Stimulated activated CD8-positive, alpha-beta memory T cell treated with anti-CD3 and anti-CD28 coated beads, Interleukin-4, amount 100 ng/mL, for 1 hour (primary cell): ENCODE measurements at places on chromosomes 2 and 18.

DNA sequence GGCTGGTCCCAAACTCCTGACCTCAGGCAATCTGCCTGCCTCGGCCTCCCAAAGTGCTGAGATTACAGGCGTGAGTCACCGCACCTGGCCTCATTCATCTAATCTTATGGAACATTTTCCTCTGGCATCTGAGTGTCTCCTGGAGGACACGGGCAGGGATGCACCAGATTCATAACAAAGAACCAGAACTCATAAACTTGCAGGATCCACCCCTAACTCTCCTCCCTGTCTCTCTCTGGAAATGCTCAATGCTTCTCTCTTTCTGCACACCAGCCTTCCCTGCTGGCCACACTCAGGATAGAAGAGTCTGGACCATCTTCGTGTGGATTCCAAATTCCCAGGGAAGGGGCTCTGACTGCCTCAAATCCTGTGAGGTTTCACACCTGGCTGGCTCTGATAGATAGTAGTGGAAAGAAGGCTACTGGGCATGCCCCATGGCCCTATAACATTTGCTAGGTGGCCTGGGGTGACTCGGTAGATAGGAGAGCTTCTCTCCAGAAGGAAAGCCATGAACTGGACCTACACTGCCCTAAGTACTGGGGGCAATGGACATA, 483.2 kb upstream of the GYPC start:
- no peak for DNase-seq

- no peak for DNase-seq
Measured at GRCh38 chr2:157312866-157313486, 12.6 kb downstream of the ERMN start.

- no peak for DNase-seq
Measured at GRCh38 chr2:132517386-132517785, 100.8 kb downstream of the GPR39 start.

- no peak for DNase-seq
Measured at GRCh38 chr2:42978887-42979415, 186.6 kb upstream of the HAAO start.

DNA sequence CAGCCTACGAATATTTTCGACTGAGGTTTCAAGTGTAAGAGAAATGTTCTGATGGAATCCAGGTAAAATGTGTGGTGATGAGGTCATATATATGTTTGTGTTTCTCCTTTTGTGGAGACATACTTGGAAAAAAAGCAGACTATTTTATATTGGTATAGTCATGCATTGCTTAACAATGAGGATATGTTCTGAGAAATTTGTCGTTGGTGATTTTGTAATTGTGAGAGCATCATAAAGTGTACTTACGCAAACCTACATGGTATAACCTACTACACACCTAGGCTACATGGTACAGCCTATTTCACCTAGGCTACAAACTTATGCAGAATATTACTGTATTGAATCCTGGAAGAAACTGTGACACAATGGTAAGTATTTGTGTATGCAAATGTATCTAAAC, 1849.9 kb upstream of the CELF4 start:
- no peak for DNase-seq

GRCh38 chr2:174210862-174211261, 37.5 kb downstream of the OLA1 start:
- no peak for DNase-seq

- DNase-seq = no peak
Measured at GRCh38 chr2:238290091-238290509, 1.7 kb upstream of the PER2 start.

- DNase-seq = no peak
Measured at GRCh38 chr2:148561389-148561788, 83.2 kb upstream of the EPC2 start.

GRCh38 chr2:48707466-48707865, 48.1 kb downstream of the LHCGR start:
- DNase-seq = no peak

GRCh38 chr2:176100547-176101140, 1.0 kb downstream of the HOXD12 start:
- no peak for DNase-seq

GRCh38 chr18:21629089-21629832, 17.1 kb downstream of the SNRPD1 start:
- DNase-seq = no peak

DNA sequence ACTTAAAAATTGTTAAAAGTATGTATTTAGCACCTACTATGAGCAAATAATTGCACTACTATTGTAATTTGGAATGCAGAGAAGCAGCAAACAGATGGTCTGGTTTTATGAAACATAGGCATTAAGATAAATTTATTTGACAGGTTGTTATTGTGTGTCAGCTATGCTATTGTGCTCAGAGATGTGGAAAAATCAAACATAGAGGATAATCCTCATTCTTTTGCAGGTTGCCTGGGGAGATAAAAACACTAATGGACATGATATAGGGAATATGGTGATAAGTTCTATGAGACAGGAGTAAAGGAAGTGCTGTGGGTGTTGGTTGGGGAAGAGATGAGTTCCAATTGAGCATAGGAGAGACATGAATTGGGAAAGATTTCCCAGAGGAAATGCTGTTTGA, 71.3 kb downstream of the PPP1R1C start:
- DNase-seq = no peak

DNA sequence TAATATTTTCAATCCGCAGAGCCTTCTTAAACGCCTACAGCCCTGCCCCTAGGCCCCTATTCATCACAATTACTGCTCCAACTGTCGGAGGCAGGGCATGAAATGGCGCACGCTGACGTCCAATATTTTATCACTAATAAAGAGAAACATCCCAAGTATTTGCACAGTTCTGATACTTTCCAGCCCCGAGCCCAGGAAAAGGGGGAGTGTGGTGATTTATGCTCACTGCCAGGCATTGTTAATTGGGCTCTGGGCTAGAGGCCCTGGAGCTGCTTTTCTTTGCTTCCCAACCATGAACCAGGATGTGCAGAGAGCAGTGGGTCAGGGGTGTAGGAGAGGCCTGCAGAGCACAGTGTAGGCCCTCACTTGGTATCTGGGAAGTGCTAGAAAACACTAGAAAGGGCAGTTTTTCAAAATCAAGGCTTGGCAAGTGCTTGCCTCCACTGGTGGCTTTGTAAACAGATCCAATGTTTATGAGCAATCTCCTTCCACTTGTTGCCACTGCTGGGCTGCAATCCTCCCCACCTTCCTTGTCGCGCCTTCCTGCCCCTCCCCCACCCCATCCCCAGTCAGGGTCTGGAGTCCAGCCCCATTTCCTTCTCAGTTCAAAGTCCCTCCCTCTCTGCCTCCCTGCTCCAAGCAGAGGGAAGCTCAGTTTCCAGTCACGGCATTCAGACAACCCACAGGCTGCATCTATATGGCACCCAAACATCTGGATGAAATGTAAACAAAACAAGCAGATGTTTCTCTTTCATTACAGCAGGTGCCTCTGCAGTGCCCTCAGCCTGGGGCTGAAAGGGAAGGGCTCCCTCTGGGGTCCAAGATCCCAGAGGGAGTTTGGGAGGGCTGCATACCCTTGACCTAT, 83.9 kb upstream of the PKDCC start:
- DNase-seq = no peak

DNA sequence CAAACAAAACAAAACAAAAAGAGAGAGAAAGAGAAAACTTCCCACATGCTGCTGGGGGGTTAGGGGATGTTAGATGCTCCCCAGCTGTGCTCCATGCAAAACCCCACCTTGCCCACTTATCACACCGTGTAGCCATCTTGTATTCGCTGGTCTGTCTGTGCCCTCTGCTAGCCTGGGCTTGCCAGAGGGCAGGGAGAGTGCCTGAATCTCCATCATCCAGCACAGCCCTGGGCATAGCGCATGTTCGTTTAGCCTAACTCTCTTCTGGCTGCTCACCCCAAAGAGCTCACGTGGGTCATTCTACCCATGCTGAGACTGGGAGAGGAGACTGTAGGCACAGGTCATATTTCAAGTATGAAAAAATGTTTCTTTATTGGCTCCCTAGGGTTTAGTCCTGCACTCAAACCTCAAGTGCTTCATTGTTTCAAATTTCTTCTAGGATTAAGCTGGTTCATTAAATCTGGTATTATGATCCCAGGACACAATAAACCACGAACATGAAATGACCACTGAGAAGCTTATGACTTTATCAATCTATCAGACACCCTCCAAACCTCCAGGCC, 100.5 kb downstream of the KCNF1 start:
- DNase-seq = no peak

GRCh38 chr2:46939626-46940359, 24.2 kb upstream of the MCFD2 start:
- DNase-seq = no peak

DNA sequence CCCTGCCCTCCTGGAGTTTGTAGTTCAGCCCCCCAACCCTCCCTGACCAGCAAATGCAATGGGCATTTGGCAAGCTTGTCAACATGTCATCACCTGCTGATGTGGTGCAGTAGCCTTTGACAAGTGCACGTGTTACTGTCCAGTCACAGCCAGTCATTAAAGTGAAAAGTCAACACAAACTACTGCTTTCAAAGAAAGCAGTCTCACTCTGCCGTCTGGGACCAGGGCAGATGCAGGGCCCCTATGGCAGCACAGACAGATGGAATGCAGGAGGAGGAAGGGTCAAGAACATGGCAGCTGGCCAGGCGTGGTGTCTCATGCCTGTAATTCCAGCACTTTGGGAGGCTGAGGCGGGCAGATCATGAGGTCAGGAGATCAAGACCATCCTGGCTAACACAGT, 222.4 kb upstream of the OSR1 start:
- no peak for DNase-seq

DNA sequence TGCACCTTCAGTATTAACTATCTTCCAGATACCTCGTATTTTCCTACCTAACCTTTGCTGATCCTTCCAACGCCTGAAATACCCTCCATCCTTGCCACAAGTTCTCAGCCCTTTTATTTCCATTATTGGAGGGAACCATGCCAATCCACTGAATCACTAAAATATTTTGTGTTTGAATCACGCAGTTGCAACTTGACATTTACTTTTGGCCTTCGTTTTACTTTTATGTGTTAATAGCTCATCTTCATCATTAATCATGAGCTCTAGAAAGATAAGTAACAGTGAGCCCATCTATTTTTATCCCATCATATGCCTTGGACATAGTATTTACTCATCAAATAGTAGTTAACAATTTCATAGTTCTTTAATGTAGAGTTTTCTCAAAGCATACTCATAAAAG, 463.2 kb downstream of the THSD7B start:
- no peak for DNase-seq

DNA sequence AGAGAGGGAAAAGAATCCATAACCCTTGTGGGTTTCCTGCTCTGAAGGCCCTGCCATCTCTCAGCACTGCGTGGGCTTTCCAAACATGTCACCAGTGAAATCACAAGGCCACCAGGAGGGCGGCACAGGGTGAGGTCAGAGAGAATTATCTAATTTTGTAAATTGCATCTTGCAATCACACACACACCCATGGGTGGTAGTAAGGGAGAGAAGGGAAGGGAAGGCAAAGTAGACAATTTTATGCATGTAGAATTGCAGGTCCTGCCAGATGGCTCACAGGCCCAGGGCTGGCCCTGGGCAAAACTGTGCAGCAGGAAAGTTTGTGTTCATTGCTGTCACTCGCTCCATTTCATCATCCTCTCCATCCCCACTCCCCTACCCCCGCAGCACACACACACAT, 21.0 kb upstream of the ZBTB7C start:
- DNase-seq = no peak

DNA sequence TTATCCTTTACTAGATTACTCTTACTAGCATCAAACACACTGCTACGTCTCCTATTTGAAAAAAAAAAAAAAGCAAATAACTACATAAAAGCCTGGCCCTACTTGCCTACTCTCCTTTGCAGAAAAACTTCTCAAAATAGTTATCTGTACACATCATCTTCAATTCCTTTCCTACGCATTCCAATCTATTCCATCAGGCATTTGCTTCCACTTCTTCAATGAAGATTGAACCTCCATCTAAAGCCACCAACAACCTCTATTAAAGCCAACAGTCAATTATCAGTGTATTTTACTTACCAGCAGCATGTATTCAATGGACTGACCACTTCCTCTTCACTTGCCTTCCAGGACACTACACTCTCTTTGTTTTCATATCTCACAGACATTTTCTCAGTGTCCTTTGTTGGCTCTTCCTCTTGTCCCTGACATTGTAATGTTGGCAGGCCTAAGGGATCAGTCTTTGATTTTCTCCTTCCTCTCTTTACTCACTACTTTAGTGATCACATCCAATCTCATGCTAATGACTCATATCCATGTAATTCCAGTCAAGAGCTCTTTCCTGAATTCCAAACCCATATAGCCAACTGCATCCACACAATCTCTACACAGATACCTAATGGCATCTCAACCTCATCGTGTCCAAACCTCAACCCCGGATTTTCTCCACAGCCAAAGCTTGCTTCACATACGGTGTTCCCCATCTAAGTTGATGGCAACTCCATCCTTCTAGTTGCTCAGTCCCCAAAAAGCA, 131.3 kb downstream of the CCDC148 start:
- DNase-seq = no peak

- no peak for DNase-seq
Measured at GRCh38 chr2:33136566-33136965, 189.8 kb downstream of the LTBP1 start.

- no peak for DNase-seq
Measured at GRCh38 chr2:10784719-10785118, 27.9 kb downstream of the PDIA6 start.

GRCh38 chr2:175253871-175254270, 72.4 kb upstream of the ATP5MC3 start:
- DNase-seq = no peak

- DNase-seq = no peak
Measured at GRCh38 chr18:24270937-24271380, 126.7 kb downstream of the OSBPL1A start.
